ENCODE measurements at places on chromosomes 5 and 9.

DNA sequence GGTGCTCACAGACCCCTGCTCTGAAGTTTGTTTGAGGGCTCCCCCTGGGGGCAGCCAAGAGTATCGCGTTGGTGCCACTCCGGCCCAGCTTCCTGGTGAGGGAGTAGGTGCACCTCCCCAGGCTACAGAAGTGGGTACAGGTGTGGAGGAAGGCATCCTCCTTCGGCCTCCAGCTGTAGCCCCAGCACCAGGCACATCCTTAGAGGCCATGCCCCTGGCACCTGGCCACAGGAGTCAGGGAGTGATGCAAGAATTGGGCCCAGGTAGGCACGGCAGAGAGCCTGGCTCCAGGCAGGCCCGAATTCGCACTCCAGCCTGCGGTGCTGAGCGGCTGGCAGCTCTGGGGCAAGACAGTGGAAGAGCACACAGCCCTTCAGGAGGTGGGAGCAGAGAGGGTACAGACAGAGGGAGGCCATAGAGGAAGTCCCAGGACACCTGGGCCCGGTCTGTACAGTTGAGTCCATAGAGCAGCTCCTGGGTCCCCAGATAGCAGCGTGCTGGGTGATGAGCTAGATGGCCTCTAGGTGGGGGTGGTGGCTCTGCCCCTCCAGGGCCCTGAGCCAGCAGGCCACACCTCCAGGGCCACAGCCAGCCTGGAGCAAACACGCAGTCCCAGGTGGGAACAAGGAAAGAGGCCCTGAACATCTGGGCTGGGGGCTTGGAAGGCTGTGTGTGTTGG is 2.4 kb downstream of the SAPCD2 start:
- peak; percentile 84 for DNase-seq

DNA sequence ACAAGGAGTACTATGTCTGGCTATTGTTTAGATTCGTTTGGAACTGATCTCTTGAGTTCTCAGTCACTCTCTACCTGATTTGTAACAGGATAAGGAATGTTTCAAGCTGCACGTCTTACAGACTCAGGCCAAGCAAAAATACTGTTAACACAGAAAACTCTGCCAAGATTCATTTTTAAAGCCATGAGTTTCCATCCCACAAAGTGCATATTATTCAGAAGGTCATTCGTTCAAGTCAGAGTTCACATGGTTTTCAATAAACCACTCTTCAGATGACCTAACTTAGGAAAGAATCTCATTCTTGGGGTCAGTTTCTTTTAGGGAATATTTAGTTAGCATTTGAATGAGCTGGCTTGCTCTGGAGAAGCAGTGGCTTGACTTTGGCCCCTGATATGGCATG is 49.3 kb downstream of the F2R start:
- DNase-seq = no peak

DNA sequence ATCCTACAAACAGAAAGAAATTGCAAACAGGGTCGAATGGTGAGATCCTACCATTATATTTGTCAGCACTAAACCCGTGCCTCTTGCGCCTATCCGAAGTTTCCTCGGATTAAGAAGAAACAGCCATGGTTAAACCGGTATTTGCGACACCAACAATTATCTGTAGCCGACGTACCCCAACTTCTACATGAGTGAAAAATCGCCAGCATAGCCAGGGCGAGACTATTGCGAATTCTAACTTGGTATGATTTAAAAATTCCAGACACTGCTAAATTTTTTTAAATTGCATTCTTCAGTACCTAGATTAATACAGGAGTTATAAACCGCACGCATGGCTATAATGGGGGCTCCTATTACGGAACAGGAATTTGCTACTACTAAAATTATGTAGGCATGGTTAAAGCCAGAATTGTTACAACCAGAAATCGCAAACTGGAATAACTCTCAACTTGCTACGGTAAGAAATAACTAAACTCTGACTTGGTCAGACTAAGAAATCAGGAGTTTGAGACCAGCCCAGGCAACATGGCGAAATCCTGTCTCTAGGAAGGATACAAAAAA is 25.3 kb upstream of the ANXA2R start:
- DNase-seq = no peak

DNA sequence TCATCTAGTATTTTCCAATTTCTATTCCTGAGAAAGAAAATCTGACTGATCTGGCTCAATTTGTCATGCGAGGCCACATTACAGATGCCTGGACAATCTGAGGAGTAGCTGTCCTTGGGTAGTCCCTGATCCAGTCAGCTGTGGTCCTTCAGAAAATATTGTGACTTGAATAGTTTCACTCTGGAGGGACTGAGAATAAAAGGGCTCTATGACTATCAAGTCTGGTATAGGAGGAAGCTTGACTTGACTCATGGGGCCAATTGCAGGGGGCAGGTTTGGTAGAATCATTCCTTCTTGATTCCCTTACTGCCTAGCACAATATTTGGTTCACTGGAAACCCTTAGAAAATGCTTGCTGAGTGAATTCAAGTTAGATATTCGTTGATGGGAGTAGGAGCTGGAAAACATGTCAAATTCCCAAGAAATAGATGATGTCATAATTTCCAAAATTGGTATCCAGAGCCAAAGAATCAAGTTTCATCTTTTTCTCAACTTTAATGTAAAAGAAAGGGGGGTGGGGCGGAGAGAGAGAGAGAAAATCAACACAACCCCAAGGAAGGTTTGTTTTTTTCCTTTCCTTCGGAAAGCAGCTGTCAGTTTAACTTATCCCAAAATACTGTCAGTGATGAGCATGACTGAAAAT is 32.4 kb upstream of the STX17 start:
- no peak for DNase-seq

- DNase-seq = peak; percentile 65
These were observed 157.1 kb downstream of the ARRDC3 start for GRCh38 chr5:91225848-91226686.
